Sigmoid colon (tissue), 7 donors: ENCODE measurements at places on chromosomes 6 and 20.

GRCh38 chr6:46129291-46129628 lies 529 bp upstream of the ENPP4 start:
- no peak for DNase-seq

DNA sequence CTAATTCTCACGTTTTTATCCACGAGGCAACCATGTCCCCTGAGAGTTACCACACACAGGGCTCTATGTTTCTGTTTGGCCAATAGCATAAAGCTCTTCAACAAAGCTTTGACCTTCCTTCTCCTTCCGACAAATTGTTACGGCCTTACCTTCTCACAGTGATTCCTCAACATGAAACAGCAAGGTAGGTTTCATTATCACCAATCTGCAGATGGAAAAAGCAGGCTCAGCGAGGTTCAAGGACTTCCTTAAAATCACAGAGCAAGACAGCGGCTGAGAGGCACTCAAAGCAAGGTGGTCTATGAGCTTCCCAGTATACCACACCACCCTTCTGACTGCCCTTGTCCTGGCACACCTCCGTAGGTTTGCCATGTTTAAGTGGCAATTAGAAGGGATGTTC lies 360.0 kb downstream of the CD83 start:
- DNase-seq: no peak

DNA sequence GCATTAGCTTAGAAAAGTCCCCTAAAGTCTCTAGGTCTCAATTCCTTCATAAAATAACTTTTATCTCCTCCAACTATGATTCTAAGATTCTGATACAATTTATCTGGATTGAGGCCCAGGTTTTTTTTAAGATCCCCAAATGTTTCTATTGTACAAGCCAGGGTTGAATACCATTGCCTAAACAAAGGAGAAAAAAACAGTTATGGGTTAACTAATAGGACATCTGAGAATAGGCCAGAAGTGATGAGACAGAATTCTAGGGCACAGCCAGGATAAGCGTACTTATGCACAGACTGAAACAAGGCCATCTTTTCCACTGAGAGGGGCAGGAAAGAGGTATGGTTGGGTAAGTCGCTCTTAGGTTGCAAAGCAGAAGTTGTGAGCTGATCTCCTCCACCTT lies 26.4 kb downstream of the EPB41L2 start:
- DNase-seq: no peak

DNA sequence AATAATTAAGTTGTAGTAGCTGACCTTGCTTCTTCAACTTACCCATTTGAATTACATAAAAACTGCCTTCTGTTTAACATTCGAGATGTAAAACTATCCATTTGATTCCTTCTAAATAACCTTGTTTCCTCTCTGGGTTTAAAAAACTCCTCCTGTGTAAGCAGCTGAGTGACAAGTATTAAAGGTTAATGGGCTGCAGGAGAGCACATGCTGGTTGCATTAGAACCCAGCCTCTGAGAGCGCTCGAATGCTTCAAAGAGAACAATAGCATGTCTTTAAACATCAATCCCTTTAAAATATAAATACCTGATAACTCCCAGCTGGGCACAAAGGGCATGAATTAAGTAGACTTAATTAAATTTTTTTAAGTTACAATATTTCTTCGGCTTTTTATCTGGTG lies 215.8 kb downstream of the EYA4 start:
- DNase-seq: no peak
